ENCODE measurements at places on chromosomes 2 and 18.
A peak's percentile ranks its signal among the peaks of the same experiment; 100 is the strongest.

GRCh38 chr2:102485147-102485785 is 12.2 kb downstream of the SLC9A4 start:
- no peak for DNase-seq

- no peak for DNase-seq
Measured at GRCh38 chr18:51168026-51168742, 29.3 kb downstream of the MEX3C start.

GRCh38 chr2:178363252-178363651 is 87.7 kb downstream of the PRKRA start:
- DNase-seq, result no peak

- peak; percentile 72 for DNase-seq
Measured at GRCh38 chr2:192749611-192750200, 555.0 kb upstream of the TMEFF2 start.

DNA sequence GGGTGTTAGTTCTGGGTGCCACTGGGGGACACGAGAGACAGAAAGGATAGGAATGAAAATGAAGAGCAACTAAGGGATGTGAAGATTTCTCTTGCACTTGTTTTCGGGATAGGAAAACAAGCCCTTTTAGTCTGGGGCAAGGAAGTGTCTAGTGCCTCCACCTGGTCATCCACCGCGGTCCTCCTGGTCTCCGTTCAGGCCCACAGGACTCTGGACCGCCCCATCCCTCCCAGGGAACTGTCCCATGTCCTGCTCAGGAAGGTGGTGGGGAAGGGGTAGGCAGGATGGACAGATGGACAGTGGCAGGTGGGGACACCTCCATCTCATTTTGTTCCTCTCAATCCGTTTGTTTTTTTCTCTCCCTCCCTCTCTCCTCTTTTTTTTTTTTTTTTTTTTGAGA is 45.9 kb downstream of the AGAP1 start:
- no peak for DNase-seq

- DNase-seq, result no peak
Measured at GRCh38 chr2:129478902-129479517, 500.5 kb upstream of the RAB6C start.

DNA sequence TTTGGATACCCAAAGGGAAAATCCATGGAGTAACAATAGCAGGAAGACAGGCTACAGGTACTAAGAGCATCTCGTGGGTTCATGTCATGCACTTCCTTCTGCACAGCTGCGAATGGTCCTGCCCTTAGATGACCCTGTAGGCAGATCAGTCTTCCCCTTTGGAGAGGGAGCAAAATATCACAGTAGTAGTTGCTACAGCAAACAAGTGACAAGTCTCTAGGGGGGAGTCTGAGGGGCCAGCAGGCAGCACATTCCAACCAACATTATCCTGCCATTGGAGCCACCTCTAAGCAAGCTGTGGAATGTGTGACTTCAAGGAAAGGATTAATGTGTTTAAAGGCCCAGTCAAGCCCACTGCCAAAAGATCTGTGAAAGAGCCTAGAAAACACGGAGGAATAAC is 273.2 kb upstream of the PARD3B start:
- no peak for DNase-seq

DNA sequence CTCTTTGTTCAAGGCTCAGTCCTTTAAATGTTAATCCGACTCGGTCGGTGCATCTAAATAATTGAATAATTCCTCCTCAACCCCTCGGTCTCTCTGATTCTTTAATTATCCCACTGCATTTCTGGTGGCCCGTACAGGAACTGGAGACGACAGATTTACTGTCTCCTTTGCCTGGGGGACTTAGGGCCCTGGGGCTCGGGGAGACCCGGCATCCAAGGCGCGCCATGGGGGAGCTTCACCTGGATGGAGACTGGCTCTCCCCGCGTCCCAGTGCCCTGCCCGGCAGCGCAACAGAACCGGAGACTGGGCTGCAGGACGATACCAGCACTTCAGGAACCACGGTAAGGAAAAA is 47.7 kb upstream of the SELENOI start:
- DNase-seq, result no peak

DNA sequence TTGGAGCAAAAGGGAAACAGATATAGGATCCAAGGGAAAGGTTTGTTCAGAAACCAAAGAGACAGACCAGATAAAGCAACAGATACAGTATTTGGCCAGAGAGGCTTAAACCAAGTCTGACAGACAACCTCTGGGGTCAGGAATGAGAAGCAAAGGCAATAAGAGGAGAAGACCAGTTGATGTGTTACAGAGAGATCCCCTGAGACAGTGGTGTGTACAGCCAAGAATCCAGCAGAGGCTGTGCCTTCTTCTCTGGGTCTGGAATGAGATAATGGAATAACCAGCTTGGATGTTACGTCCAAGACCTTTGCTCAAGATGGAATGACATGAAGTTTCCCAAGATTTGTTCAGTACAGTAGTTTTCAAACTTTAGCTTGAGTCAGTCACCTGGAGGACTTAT is 61.1 kb downstream of the MDH1 start:
- DNase-seq, result no peak

DNA sequence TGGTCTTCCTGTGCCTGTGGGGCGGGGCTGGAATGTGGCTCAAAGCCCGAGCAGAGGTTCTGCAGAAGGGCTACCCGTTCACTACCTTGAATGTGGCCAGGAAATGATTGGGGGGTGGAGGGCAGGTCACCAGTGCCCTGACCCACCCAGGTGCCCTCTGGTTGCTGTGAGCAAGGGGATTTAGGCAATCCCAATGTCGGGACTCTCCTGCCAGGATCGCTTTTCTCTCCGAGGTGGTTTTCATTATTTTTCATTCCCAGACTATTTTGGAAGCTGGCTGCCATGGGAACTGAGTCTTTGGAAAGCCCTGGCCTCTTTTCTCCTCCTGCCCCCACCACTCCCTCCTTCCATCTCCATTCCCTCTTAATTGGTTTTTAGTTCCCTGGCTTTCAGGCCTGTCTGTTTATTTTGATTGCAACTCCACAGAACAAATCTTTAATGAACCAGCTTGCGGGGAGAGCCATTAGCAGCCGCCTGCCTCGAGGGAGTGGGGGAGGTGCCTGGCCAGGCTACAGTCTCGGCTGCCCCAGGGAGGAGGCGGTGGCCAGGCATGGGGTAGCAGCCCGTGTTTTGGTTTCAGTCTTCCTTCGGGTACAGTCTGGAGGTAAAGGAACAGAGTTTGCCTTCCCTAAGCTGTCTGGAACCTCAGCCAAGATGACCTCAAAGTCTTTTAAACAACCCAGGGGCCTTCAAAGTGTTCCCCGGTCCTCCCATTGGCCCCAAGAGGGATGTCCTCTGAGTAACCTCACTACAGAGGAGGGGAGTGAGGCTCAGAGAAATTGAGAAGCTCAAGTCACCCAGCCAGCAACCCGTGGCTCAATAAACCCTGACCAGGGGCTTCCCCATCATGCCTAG is 114.4 kb upstream of the HAAO start:
- DNase-seq, result peak; percentile 57

DNA sequence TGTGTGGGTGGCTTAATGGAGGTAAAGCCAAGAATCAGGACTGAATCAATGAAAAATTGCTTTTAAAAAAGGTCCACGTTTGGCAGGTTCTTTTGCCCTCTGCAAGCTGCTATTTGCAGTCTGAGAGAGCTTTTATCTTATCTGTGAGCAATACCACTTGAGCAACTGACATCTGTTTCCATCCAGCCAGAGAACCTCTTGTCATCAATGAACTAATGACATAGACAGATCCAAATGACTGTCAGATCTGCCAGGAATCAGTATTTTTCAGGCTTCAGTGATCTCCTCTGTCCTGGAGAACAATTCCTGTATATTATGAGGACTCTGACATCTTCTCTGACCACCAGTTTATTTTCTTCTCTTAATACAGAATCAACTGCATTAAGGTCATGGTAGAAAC is 608.1 kb downstream of the LRP1B start:
- DNase-seq, result no peak

GRCh38 chr2:100182494-100183361 is 40.3 kb upstream of the AFF3 start:
- no peak for DNase-seq

- no peak for DNase-seq
Measured at GRCh38 chr2:196448407-196449079, 191.0 kb upstream of the CCDC150 start.

GRCh38 chr2:234534515-234534914 is 37.6 kb upstream of the ARL4C start:
- DNase-seq, result peak; percentile 74

DNA sequence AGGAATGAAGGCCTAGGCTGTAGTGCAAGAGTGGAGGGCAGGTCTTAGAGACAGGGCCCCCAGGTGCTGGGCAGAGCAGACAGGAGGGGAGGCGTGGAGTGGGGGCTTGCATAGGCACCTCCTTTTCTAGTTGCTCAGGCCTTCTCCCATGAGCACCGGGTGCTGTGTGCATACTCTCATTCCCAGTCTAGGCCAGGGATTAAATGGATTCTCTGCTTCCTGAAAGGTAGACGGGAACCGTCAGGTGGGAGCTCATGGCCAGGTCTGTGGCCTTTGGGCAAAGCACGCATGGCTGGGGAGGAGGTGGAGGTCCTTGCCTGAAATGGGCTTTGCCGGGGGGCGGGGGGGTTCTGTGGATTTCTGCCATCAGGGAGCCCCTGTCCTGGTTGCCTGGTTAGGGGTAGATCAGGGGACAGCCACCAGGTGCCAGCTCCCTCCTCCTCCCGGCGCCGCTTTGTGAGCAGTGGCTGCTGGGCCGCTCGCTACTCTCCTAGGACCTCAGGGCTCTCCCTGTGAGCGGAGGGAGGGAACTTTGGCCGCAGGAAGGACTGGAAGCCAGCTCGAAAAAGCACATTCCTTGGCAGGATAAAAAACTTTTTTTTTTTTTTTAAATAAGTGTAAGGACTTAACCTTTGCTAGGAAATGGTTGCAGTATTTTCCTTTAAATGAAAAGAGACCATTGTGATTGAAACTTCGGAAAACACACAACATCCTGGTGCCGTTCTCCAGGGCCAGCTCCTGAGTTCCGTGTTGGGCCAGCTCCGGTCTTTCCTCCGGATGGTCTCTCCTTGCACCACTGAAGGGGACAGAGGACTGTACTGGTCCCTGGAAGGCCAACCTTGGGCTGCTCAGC is 82.8 kb upstream of the HAAO start:
- no peak for DNase-seq

DNA sequence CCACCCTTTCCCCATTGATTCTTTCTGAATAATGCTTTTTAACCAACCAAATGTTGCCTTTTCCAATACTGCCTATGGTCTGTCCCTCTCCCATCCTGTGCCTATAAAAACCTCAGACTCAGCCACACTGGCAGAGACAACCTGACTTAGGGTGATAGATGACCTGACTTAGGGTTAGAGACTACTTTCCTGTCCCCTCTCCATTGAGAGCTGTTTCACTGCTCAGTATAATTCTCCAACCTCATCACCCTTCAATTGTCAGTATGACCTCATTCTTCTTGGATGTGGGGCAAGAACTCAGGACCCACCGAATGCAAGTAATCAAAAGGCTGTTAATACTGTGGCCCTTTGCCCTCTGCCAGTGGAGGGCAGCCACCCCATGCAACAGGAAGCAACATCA is 182.3 kb upstream of the STK17B start:
- no peak for DNase-seq

GRCh38 chr2:161423421-161424393 is 7.6 kb downstream of the TBR1 start:
- DNase-seq, result no peak

GRCh38 chr2:144941743-144942488 is 422.0 kb upstream of the ZEB2 start:
- no peak for DNase-seq

- no peak for DNase-seq
Measured at GRCh38 chr2:1664076-1664605, 80.2 kb downstream of the PXDN start.

GRCh38 chr2:47299555-47299954 is 103.4 kb upstream of the MSH2 start:
- no peak for DNase-seq

DNA sequence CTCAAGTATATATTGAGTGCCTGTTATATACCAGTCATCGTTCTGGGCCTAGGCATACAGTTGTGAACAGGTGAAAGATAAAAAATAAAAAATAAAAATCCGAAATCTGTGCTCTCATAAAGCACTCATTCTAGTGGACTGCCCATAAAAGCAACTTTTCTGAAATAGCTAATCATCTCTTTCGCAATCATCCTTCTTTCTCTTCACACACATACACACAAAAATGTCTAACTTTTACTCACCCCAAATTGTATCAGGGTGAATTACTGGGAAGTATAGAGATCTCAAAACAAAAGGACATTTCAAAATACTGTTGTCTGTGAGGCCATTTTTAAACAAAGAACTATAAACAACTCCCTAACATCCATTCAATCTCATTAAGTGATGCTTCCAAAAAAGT is 29.6 kb upstream of the ORC2 start:
- DNase-seq, result no peak

DNA sequence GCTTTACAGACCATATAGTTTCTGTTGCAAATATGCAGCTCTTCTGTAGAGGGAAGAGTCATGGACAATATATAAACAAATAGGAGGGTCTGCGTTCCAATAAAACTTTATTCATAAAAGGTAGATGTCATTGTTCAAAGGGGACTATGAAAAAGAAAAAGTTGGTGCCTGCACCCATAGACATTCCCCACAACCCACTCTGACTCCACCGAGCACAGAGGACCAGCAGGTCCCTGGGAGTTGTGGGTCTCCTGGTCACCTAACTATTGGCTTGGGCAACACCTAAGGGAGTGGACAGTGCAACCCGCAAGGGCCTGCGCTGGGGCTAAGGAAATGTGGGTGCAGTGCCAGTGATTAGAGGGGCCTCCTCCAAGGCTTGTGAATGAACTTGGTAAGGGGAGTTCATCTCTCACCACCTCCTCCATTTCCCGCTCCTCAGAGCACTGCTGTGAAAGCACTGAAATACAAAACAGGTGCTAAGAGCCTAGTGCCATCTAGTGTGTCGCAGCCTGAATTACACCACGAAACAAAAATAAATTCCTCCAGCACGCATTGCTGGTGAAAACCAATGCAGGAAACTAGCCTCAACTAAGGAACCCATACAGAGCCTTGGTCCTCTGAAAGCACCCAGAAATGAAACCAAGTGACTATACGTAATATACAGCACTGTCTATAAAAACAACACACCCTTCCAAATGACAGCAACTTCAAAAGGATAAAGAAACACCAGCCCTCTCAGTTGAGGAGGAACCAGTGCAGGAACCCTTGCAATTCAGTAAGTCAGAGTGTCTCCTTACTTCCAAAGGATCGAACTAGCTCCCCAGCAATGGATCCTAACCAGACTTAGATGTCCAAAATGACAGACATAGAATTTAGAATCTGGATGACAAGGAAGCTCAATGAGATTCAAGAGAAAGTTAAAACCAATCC is 166.6 kb downstream of the RNF144A start:
- peak; percentile 4 for DNase-seq

GRCh38 chr2:88764850-88765153 is 73.3 kb downstream of the RPIA start:
- DNase-seq, result no peak
